Germinal center (tissue), 1 donor: ENCODE measurements at places on chromosomes 5 and 9.

DNA sequence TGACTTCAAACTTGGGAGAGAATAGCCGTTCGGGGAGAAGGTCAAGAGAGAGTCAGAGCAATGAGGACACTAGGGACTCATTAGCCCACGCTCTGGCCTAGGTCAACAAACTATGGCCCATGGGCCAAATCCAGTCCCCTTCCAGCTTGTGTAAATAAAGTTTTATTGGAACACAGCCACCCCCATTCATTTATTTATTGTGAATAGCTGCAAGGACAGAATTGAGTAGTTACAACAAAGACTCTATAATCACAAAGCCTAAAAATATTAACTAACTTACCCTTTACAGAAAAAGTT is 33.1 kb upstream of the TRIM32 start:
- DNase-seq = no peak

- DNase-seq = no peak
These were observed 13.7 kb downstream of the WNK2 start for GRCh38 chr9:93197670-93198069.

DNA sequence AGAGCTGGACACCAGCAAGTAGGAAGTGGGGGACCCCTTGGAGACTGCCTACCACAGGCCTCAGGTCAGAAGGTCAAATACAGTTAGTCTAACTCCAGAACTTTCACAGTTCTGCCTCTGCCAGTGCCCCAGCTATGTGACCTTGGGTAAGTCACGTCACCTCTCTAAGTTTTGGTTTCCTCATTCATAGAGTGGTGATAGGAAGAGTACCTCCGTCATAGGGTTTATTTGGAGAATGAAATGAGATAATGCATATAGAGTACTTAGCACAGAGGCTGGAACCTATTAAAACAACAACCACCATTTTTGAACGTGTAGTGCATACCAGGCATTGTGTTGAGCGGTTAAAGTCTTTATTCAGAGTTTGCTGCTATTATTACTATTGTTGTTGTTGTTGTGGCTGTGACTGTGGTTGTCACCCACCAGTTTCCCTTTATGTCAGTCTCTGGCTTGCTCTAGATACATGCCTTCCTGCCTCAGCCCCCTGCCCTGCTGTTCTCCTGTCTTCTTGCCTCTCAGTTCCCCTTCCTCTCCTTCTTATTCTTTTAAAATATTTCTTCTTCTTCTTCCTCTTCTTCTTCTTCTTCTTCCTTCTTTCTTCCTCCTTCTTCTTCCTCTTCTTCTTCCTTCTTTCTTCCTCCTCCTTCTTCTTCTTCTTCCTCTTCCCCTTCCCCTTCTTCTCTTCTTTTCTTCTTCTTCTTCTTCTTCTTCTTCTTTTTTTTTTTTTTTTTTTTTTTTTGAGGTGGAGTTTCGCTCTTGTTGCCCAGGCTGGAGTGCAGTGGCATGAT is 67.8 kb downstream of the RALGPS1 start:
- DNase-seq = no peak

DNA sequence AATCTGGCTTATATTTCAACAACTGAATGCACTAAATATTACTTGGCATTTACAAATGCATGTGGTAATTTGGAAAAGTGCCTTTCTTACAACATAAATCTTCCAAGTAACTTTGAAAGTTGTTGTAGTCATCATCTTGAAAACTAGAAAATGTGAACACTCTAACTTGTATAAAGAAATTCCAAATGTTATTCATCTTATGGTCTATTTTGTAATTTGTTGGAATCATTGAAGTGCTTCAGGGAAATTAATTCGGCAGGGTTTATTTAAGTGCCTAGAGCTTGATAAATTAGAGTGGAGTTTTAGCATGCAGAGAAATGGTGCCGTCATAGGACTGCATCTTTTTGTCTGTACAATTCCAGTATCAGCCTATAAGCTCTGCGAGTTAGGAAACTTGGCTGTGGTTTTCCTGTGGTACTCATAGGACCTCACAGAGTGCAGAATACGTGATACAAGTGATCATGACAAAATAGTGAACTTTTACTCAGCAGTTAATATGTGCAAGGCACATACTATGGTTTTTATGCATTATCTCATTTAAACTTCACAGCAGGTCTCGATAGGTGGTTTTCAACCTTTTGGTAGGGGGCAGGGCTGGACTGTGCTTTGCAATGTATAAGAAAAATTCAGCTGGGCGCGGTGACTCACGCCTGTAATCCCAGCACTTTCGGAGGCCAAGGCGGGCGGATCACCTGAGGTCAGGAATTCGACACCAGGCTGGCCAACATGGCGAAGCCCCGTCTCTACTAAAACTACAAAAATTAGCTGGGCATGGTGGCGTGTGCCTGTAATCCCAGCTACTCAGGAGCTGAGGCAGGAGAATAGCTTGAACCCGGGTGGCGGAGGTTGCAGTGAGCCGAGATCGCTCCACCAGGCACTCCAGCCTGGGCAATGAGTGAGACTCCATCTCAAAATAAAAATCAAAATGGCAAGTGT is 79.6 kb downstream of the RAI14 start:
- no peak for DNase-seq

DNA sequence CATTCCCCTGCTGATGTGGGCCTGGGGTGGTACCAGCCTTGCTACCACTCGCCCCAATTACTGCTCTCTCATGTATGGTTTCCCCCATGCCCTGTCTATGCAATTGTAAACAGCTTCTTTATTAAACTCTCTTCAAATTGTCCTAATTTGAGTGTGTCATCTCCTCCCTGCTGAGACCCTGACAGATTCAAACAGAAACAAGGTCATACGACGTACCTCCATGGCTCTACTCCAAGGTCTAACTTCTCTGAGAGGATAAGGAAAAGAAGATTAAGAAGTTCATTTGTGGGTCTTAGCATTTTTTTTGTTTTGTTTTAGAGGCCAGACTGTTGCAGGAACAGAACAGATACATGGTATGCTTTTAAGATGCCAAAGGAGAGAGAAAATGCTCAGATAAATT is 38.0 kb downstream of the ABITRAM start:
- DNase-seq = no peak

GRCh38 chr9:99185934-99186333 is 35.8 kb downstream of the ALG2 start:
- no peak for DNase-seq
